ENCODE measurements at places on chromosomes 7 and 10.

DNA sequence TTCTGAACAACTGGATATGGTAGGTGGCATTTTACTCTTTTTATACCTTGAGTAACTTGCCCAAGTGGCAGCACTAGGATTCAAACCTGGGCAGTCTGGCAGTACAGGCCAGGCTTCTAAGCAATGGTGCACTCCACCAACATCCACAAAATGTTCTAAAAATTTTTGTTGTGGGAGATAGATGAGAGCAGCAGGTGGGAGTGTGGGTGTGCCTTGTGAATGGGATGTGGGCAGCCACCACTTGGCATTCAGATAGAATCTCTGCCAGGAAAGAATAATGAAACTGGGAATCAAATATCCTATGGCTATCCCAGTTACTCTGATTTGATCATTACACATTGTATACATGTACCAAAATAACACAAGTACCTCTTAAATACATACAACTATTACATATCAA lies 810.7 kb downstream of the MAGI2 start:
- no peak overlapping the region for H3K27ac ChIP-seq
- no peaks in the 10 kb centered on the region for H3K4me1 ChIP-seq
- no peaks in the 10 kb centered on the region for H3K27me3 ChIP-seq
- no peaks in the 10 kb centered on the region for H3K36me3 ChIP-seq
- H3K4me3 ChIP-seq = no peak overlapping the region
- DNase-seq = no peak

DNA sequence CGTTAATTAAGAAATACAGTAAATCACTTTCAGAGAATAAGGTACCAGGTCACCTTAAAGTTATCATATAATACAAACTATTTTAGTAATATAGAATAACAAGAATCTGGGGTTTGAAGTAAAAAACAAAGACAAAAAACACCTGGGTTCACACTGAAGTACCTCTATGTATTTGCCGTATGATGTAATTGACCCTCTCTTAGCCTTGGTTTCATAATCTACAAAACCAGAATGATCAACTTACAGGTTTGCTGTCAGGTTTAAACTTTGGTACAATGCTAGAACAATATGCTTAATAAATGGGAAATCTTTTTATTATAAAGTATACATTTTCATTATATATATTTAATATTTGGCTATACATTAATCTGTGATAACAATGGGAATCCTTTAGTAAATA lies 58.3 kb downstream of the CDCA7L start:
- H3K36me3 ChIP-seq = no peaks in the 10 kb centered on the region
- no peak for DNase-seq
- no peak overlapping the region for H3K4me3 ChIP-seq
- H3K4me1 ChIP-seq = no peaks in the 10 kb centered on the region
- no peaks in the 10 kb centered on the region for H3K27me3 ChIP-seq
- no peak overlapping the region for H3K27ac ChIP-seq

- H3K27me3 ChIP-seq = no peaks in the 10 kb centered on the region
- H3K4me3 ChIP-seq = no peak overlapping the region
- H3K4me1 ChIP-seq = peaks cover 8% of the 10 kb centered on the region
- H3K27ac ChIP-seq = no peak overlapping the region
- DNase-seq = peak; percentile 88
These were observed 146.2 kb upstream of the LYZL1 start for GRCh38 chr10:29142516-29143314.

DNA sequence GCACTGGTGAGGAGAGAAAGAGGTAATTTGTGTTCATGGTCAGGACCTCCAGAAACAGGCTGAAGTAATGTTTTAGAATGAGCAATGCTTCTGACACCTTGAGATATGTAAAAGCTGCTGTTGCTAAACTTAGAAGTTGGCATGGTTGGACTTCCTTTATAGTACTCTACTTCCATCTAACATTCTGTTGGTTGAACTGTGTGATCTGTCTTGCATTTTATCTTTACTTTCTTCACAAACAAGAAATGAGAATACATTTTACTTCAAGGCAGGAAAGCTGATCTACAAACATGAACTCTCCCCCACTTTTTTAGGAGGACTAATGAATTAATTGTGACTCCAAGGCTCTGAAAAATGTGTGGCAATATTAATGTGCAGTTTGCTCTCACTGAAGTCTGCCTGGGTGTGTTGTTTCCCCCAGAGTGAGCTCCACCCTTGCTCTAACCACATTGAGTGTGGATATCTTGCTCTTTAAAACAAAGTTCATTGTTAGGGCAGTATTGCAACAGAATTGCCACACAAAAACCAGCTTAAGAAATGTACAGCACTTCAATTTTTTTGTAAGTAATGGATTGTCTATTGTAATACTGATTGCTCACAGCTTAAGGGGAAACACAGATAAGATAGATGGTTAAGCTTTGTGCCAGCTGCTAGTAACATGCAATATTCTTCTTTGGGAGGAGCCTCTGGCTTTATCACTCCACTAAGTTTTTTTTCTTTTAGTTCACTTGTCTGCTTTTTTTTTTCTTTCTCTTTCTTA lies 69.0 kb downstream of the ADD3 start:
- peaks cover 43% of the 10 kb centered on the region for H3K4me1 ChIP-seq
- H3K27ac ChIP-seq = no peak overlapping the region
- H3K27me3 ChIP-seq = no peaks in the 10 kb centered on the region
- H3K4me3 ChIP-seq = no peak overlapping the region
- no peak for DNase-seq
- H3K36me3 ChIP-seq = no peaks in the 10 kb centered on the region

DNA sequence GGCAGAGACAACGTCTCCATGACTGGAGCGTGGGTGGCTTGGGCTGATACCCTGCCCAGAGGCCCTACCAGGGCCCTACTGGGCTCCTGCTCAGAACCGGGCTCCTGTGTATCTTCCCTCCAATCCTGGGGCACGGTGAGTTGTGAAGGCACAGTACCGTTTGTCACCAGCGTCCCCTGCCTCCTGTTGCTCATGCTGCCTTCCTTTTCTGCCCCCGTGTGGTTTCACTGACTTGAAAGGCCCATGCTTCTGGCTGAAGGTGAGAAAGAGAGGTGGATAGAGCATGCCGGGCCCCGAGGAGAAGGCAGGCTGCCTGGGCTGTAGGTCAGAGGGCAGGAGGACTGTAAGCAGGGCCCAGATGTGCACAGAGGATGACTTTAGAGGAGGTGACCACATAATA lies 9.1 kb upstream of the DMBT1 start:
- H3K27ac ChIP-seq = no peak overlapping the region
- no peaks in the 10 kb centered on the region for H3K36me3 ChIP-seq
- H3K27me3 ChIP-seq = peaks cover 97% of the 10 kb centered on the region
- peak; percentile 78 for DNase-seq
- H3K4me1 ChIP-seq = no peaks in the 10 kb centered on the region
- H3K4me3 ChIP-seq = no peak overlapping the region

DNA sequence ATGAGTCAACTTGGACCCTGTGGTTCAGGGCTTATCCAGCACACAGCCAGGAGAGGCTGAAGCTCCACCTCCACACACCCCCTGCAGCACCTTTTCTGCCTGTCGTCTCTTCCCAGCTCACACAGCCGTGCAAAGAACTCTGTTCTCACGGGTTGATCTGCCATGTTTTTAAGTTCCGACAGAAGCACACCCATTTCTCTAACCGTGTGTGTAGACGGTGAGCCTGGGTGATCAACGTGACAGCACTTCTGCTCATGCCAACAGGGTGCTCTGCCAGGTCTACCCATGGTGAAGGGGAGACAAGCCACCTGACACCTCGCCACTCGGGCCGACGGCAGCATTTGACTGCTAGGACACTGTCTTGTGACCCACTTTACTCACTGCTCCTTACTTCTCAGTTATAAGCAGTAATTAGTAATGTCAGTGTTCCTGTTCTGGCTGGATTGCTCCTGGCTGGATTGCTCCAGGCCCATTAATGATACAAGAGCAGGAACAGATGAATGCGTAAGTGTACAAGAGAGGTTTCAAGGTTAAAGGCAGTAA lies 90.5 kb downstream of the RNF216 start:
- peak overlapping the region; percentile 45 for H3K27ac ChIP-seq
- peaks cover 19% of the 10 kb centered on the region for H3K4me1 ChIP-seq
- H3K27me3 ChIP-seq = no peaks in the 10 kb centered on the region
- H3K36me3 ChIP-seq = peaks cover 11% of the 10 kb centered on the region

- no peak overlapping the region for H3K27ac ChIP-seq
- H3K36me3 ChIP-seq = no peaks in the 10 kb centered on the region
- H3K27me3 ChIP-seq = no peaks in the 10 kb centered on the region
- H3K4me1 ChIP-seq = no peaks in the 10 kb centered on the region
- peak; percentile 53 for DNase-seq
- no peak overlapping the region for H3K4me3 ChIP-seq
These were observed 615.2 kb upstream of the FOXK1 start for GRCh38 chr7:4066626-4067475.

- DNase-seq = no peak
- H3K27ac ChIP-seq = no peak overlapping the region
- no peaks in the 10 kb centered on the region for H3K27me3 ChIP-seq
- H3K36me3 ChIP-seq = peaks cover 51% of the 10 kb centered on the region
These were observed 53.0 kb downstream of the CTBP2 start for GRCh38 chr10:125107166-125107949.

DNA sequence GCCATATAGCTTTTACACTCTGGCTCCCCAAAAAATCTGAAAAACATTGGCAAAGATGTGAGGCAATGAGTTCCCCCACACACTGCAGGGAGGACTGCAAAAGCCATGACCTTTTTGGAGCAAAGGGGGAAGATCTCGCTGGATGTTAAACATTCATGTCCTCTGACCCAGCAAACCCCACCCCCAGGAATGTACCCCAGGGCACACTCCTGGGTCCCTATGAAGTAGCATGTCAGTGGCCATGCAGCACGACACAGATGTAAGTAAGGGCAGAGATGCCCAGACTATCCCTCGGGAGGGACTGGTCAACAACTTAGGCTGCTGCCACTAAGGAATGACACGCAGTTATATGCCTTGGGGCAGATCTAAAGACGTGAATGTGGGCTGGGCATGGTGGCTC lies 100.6 kb downstream of the DLG5 start:
- no peak overlapping the region for H3K27ac ChIP-seq
- peaks cover 70% of the 10 kb centered on the region for H3K36me3 ChIP-seq
- no peak overlapping the region for H3K4me3 ChIP-seq

DNA sequence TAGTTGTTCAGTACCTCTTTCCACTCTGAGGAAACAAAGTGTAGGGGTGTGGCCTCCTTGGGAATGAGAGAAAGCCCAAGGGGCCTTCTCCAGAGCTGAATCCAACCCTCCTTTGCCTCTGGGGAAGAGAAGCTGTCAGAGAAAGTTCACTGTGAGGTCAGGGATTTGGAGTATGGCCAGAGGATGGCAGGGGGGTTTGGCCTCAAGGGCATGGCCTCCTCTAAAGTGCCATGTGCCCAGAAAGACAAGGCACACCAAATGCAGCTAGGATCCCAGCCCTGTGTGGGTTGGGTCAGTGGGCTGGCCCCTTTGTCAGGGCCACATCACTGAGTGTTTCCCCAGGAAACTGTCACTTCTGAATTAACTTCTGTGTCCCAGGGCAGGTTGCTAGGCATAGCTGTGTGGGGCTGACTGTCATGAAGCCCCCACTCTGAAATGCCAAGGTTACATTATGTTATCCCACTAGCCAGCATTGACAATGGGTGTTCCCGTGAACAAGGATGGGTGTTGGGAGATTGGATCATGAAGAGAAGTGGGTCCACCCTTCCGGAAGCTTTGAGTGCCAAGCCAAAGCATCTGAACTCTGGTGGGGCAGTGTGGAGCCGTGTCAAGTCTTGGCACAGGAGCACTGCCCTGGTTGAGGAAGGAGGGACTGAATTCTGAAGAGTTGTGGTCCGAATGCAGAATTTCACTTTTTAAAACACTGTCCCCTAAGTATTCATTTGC lies 123.3 kb downstream of the ZMIZ1 start:
- H3K36me3 ChIP-seq = peaks cover 31% of the 10 kb centered on the region
- peaks cover 8% of the 10 kb centered on the region for H3K4me1 ChIP-seq
- no peak for DNase-seq
- H3K27ac ChIP-seq = no peak overlapping the region
- no peaks in the 10 kb centered on the region for H3K27me3 ChIP-seq

DNA sequence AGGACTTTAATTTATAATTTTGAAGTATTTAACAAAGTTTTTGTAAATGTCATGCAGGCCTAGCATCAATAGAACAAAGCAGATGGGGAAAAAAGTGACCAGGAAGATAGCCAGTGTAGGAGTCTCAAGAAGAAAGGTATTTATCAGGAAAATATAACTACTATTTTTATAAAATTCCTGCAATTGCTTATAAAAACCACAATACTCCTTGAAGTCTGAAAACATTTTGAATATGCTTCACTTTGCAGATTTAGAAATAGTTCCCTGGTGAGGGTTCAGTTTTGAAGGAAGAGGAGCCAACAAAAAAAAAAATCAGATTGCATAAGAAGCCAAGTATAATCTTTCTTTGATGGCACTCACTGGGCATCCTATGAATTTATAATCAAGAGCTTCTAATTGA lies 34.1 kb downstream of the MTERF1 start:
- no peaks in the 10 kb centered on the region for H3K27me3 ChIP-seq
- no peak for DNase-seq
- H3K4me1 ChIP-seq = peaks cover 7% of the 10 kb centered on the region
- H3K4me3 ChIP-seq = no peak overlapping the region
- no peaks in the 10 kb centered on the region for H3K36me3 ChIP-seq

DNA sequence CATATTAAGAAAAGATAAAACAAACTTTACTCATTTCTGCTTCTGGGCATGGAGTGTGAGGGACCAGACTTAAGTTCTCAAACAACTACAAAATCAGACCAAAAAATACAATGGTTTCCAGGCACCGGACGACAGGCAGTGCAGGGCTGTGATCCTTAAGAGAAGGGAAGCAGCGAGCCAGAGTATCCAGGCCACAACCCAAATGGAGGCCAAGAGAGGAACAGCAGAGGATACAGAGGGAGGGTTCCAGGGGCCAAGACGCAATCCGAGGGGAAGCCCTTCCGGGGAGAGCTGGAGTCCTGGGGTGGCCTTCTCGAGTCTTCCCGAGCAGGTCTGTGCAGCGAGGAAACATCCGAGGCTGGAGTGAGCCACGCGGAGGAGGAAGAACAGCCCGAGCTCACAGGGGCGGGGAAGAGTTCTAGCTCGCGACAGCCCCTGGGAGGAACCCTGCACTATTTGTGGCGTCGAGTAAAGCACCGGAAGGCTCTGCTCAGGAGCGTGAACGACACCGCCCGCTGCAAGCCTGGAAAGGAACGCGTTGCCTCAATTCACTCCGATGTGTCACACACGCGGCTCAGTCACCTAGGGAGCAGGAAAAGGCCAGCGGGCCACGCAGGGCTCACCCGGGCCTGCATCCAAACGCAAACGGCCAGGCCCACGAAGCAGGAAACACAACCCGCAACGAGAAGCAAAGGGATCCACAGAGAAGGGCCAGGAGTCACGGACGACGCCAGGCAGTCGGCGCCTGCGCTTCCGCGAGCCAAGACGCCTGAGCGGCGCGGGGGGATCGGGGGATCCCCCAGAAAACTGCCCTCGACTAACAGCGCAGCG lies 933 bp upstream of the RNF32 start:
- H3K27ac ChIP-seq = no peak overlapping the region
- peaks cover 4% of the 10 kb centered on the region for H3K4me1 ChIP-seq
- no peaks in the 10 kb centered on the region for H3K27me3 ChIP-seq
- DNase-seq = no peak
- no peaks in the 10 kb centered on the region for H3K36me3 ChIP-seq

GRCh38 chr7:119748991-119749390 lies 524.0 kb upstream of the KCND2 start:
- H3K27me3 ChIP-seq = no peaks in the 10 kb centered on the region
- H3K27ac ChIP-seq = no peak overlapping the region
- H3K4me3 ChIP-seq = no peak overlapping the region
- H3K4me1 ChIP-seq = no peaks in the 10 kb centered on the region
- DNase-seq = no peak

- H3K27me3 ChIP-seq = no peaks in the 10 kb centered on the region
- peaks cover 13% of the 10 kb centered on the region for H3K4me1 ChIP-seq
- peaks cover 44% of the 10 kb centered on the region for H3K36me3 ChIP-seq
- no peak overlapping the region for H3K27ac ChIP-seq
- peak overlapping the region; percentile 57 for H3K4me3 ChIP-seq
- DNase-seq = no peak
These were observed 6.8 kb downstream of the HNRNPF start for GRCh38 chr10:43402176-43402575.

All from endodermal cell (in vitro differentiated cells).